ENCODE measurements at places on chromosomes 2 and 18. TPM values are rescaled to one million over a fixed set of nuclear protein-coding genes. Genes with fewer than 3 reads are reported as not detected.
A peak's percentile ranks its signal among the peaks of the same experiment; 100 is the strongest.

GRCh38 chr2:33681364-33681757, 82.3 kb upstream of the FAM98A start:
- DNase-seq: peak; percentile 26

- no peak for DNase-seq
Observed at GRCh38 chr2:75882530-75882929, 171.8 kb upstream of the GCFC2 start.

- no peak for DNase-seq
Observed at GRCh38 chr2:52475590-52475989, 1292.0 kb upstream of the CHAC2 start.

DNA sequence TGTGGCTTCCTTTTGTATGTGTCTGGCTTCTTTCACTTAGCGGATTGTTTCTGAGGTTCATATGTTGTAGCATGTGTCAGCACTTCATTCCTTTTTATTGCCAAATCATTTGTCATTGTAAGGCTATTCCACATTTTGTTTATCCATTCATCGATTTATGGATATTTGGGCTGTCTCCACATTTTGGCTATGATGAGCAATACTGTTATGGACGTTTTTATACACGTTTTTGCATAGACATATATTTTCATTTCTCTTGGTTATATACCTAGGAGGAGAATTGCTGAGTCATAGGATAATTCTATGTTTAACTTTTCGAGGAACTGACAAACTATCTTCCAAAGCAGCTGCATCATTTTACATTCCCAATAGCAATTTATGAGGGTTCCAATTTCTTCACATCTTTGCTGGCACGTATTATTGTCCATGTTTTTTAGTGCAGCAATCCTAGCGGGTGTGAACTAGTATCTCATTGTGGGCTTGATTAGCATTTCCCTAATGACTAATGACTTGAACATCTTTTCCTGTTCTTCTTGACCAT, 48.1 kb upstream of the TBC1D8 start:
- no peak for DNase-seq

- DNase-seq: no peak
Observed at GRCh38 chr2:1588978-1589621, 155.2 kb downstream of the PXDN start.

DNA sequence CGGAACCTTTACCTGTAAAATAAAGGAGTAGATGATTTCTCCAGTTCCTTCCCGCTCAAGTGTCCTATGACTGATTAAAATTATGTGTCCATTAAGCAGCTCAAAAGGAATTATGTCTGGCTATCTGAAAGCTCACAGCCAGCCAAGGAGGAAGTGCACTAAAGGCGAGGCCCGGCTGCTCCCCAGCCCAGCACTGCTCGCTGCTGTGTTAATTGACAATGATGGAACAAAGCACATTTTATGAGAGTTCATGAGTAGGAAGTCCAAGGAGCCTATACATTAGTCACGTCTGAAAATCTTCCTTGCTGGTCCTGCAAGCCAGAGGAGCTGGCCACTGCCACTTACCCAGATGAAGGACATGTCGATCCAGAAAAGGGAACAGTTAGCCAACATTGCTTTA, 14.3 kb downstream of the TTC32 start:
- DNase-seq: no peak

GRCh38 chr2:73266061-73266901, 18.0 kb downstream of the FBXO41 start:
- DNase-seq: no peak

DNA sequence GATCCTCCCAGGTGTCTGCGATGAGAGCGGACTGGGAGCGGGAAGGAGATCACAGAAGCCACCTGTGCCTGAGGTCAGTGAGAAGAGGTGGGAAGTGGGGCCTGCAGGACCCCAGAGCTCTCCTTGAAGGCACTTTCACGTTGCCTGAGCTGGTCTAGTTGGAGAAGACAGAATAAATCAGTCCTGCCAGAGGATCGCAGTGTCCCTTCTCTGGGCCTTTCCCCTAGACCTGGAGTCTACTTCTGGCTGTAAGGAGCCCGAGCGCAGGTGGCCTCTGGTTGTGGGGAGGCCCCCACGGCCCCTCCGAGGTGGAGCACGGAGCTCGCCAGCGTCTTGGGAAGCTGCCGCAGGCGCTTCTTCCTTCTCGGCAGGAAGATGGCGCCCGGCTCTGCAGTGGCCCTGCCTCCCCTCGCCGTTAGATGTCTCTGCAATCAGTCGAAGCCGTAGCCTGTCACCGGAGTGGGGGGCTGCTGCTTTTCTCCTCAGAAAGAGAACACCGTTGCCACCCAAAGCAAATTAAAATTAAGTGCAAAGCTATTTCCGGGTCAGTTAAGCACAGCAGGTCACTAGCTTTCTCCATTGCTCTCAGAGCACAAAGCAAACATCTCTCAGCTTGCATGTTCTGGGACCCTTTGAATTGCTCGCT, 212.0 kb upstream of the MYT1L start:
- DNase-seq: no peak

DNA sequence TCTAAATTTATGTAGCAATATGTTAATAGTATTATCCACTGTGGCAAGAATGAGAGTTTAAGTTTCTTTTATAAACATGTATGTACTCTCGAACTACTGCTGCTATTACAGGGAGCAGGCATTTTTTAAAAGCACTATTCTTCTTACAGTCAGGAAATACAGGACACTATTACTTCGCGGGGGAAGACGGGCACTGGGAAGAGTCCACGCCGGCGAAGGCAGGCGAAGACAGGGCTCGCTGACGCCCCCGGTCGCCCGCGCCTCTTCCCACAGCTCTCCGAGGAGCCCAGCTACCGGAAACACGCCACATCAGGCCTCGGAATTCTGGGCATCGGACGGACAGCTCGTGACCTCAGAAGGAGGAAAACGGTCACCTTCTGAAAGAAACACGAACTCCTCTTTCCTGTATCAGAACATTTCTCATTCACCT, 90.2 kb downstream of the FAM161A start:
- peak; percentile 79 for DNase-seq

DNA sequence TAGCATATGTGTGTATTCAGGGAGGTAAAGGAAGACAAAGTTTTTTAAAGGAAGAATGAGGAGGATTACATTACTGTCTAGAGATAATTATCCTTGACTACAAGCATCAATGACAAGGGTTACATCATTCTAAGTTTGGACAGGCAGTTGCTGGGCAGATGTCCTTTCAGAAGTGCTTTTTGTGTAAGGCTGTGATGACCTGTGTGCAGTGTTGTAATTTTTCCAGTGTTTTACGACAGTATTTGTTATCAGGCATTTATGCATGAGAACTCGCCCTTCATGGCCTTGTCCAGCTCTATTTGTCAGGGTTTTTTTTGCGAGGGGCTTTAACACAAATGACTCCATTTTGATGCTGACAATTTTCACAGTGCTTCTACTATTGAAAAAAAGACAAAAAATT, 658.3 kb upstream of the NXPH2 start:
- no peak for DNase-seq

- no peak for DNase-seq
Observed at GRCh38 chr2:34784701-34785100, 1185.6 kb upstream of the FAM98A start.

GRCh38 chr2:197677483-197677882, 2.1 kb upstream of the RFTN2 start:
- no peak for DNase-seq

GRCh38 chr2:143261986-143262385, 132.8 kb downstream of the ARHGAP15 start:
- DNase-seq: peak; percentile 44

AQP12B gene
- not detected for total RNA-seq

TTR gene
- total RNA-seq: not detected

CROCC2 gene
- total RNA-seq: not detected

CPO gene
- total RNA-seq: not detected

ID2 gene
- total RNA-seq: 187 TPM

TFCP2L1 gene
- 154 TPM for total RNA-seq

CNTNAP5 gene
- not detected for total RNA-seq

FSHR gene
- total RNA-seq: not detected

DNER gene
- total RNA-seq: 2.3 TPM
